CD4-positive, alpha-beta T cell treated with Interleukin-1 beta for 1 hour (primary cell): ENCODE measurements at places on chromosomes 3 and 15.
A peak's percentile ranks its signal among the peaks of the same experiment; 100 is the strongest.

DNA sequence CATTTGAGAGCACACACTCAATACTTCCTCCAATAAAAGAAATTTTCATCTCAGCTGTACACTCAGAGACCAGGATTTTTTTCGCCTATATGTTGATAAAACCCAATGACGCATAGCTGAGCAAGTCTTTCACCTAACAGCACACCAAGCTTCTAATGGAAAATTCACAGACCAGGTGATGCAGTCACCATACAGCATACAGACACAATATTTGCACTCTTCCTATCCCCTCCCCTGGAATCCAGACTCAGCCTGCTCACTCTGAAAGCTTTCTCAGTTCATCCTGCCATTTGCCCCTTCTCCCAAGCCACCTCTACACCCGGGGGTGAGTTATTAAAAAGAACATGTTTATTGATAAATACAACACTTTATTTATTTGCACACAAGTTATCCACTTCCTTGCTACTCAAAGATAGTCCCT lies 1.7 kb downstream of the TBC1D5 start:
- no peak for DNase-seq

- DNase-seq: no peak
Observed at GRCh38 chr3:151051533-151051932, 33.9 kb upstream of the MED12L start.

DNA sequence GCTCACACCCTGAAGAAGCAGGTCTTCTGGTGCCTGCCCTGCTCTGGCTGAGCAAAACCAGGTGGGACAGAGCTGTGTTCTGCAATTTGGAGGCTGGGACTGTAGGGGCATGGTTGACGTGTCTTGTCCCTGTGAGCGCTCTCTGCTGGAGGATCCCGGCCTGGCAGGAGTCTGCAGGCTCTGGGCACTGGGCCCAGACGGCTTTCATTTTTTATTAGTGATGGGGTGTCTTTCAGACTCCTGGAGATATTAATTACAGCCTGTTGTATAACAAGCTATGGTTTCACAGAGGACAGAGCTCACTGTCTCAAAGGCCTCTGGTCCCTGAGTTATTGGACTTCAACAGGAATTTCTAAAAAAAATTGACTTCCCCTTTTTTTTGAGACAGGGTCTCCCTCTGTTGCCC lies 29.5 kb upstream of the ZNF710 start:
- DNase-seq: peak; percentile 28

DNA sequence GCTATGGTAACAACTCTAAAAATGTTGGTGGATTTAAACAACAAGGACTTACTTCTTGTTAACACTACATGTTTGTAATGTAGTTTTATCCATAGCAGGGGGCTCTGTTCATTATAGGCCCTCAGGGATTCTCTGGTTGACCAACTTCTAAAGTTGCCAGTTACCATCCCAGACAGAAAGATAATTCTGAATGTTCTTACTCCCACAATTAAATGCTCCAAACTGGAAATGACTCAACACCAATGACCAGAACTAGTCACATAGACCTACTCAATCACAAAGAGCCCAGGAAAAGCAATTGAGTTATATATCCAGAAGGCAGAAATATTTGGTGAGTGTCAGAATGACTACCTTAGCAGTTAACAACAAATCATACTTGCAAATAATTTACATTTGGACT lies 199.3 kb upstream of the UMPS start:
- no peak for DNase-seq

GRCh38 chr3:77055841-77056341 lies 16.0 kb downstream of the ROBO2 start:
- DNase-seq: no peak

GRCh38 chr3:8622873-8623691 lies 21.5 kb downstream of the SSUH2 start:
- peak; percentile 52 for DNase-seq

- no peak for DNase-seq
Observed at GRCh38 chr15:98907927-98908471, 99.6 kb downstream of the PGPEP1L start.

GRCh38 chr3:12681089-12681942 lies 17.4 kb upstream of the RAF1 start:
- no peak for DNase-seq

- DNase-seq: no peak
Observed at GRCh38 chr3:113532698-113533533, 561 bp downstream of the SIDT1 start.

DNA sequence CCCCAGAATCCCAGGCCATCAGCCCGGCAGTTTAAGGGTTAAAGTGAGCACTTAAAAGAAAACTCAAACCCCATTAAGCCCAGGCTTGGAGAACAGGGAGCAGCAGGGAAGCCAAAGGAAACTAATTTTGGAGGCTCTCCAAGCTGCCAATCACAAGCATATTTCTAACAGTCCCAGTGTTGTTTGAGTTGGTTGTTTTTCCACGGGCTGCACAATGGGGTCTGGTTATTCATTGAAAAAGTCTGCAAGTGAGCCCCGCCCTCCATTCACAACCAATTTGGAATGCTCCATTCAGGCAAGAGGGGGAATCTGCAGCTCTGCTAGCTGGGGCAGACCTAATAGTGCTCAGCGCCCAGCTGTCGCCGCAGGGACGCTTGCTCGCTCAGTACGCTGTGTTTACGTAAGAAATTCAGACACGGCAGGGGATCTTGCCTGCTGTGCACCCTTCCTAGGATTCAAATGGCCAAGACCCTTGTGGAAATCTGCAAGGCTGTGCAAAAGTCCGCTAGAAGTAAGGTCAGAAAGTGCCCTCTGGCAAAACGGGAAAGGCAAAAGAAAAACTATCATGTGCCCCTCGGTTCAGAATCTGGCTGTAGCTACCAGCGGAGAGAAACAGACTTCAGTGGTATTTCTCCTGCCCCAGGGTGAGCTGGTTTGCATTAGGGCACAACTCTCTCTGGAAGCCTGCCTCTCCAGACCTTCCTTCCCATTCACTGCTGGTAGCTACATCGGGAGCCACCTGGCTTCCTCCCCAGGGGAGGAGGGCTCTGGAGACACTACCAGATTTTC lies 11.0 kb downstream of the ETV5 start:
- no peak for DNase-seq

GRCh38 chr3:190361791-190362190 lies 26.2 kb upstream of the CLDN16 start:
- DNase-seq: no peak

DNA sequence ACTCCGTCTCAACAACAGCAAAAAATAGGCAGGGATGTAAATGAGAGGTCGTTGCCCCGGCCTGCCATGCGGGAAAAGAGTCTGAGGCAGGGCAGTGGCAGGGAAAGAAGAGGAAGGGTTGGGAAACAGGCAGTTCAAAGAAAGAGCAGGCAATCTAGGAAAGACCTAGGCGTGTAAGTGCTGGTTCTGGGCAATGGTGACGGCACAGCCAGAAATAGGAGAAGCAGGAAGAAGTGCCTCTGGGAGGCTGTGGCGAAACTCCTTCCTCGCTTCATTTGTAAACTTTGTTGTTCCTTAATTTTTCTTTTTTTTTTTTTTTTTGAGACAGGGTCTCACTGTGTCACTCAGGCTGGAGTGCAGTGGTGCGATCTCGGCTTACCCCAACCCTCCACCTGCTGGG lies 4.3 kb downstream of the SLC51A start:
- DNase-seq: peak; percentile 40

- peak; percentile 15 for DNase-seq
Observed at GRCh38 chr15:67501177-67501835, 19.6 kb upstream of the C15orf61 start.

- no peak for DNase-seq
Observed at GRCh38 chr3:45491344-45491743, 103.0 kb downstream of the LARS2 start.

DNA sequence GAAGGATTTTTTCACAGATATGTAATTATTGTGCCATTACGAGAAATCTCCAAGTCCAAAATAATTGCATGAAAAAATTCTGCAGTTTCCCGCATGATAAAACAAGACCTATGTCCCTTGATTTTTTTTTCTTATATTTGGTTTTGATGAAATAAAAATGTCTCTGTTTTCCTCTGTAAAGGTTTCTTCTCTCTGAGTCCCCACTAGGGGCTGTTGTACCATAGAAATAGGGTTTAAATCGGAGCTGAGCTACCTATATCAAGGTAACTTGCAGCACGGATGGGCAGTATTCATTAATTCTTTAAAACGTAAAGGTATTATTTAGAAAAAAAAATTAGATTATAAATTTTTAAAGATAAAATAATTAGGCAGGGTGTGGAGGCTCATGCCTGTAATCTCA lies 66.6 kb upstream of the IGF1R start:
- DNase-seq: no peak

DNA sequence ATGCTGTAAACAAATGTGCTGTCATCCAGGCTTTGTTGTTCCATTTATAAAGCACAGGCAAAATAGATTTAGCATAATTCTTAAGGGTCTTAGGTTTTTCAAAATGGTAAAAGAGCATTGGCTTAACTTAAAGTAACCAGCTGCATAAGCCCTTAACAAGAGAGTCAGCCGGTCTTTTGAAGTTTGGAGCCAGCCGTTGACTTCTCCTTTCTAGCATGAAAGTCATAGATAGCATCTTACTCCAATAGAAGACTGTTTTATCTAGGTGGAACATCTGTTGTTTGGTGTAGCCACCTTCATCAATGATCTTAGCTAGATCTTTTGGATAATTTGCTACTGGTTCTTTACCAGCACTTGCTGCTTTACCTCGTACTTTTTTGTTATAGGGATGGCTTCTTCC lies 297.5 kb upstream of the DCBLD2 start:
- DNase-seq: no peak
